ENCODE measurements at places on chromosomes 11 and 22.

GRCh38 chr11:120182372-120182771 is 28.5 kb upstream of the OAF start:
- DNase-seq, result no peak

DNA sequence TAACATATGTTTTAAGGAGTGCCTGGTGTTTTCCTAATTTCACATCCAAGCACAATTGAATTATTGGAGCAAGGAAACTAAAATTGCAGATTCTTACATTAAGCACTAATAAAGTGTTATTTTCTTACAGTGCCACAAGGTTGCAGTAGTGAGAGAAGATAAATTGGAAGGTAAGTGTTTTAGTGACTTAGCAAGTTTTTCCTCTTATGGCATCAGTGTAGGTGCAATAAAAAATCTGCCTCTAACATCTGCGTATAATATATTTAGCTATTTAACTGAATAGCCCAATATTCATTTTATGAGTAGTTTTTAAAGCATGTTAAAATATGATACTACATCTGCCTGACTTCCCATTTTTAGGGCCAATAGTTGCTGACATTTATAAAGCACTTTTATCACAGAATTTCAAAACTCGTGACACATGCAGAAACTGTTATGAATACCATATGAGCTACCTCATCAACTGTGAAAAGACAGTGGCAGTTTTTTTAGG is 19.0 kb downstream of the POLD3 start:
- DNase-seq, result no peak

DNA sequence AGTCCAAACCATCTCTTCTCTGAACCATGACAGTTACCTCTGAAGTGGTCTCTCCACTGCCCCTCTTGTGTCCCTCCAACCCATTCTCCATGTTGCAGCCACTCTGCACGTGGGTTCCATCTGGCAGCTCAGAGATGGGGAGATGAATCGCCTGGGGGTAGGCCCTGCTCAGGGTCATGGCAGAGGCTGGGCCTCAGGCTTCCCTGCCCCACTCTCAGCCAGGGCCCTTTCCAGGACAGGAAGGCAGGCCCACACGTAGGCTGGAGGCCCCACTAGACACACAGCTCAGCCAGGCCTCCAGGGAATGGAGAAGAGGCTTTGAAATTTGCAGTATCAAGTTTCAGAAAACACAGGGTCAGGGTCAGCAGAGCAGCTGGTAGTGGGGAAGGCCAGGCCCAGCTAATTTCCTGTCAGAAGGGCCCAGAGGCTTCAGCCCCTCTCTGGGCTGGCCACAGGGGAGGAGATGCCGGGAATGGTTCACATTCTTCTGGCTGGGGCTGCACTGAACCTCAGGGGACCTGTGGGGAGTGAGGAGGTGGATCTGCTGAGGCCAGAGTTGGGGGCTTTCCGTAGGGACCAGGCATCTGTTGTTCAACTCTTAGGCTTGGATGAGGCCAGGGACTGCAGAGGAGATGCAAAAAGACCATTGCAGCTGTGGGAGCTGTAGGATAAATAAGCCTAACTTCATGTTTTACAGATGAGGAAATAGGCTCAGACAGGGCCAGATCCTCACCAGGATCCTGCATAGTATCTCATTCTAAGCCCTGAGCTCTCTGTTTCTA is 101.6 kb downstream of the SWAP70 start:
- DNase-seq, result no peak

GRCh38 chr11:78277314-78277994 is 88.7 kb downstream of the USP35 start:
- DNase-seq, result no peak

DNA sequence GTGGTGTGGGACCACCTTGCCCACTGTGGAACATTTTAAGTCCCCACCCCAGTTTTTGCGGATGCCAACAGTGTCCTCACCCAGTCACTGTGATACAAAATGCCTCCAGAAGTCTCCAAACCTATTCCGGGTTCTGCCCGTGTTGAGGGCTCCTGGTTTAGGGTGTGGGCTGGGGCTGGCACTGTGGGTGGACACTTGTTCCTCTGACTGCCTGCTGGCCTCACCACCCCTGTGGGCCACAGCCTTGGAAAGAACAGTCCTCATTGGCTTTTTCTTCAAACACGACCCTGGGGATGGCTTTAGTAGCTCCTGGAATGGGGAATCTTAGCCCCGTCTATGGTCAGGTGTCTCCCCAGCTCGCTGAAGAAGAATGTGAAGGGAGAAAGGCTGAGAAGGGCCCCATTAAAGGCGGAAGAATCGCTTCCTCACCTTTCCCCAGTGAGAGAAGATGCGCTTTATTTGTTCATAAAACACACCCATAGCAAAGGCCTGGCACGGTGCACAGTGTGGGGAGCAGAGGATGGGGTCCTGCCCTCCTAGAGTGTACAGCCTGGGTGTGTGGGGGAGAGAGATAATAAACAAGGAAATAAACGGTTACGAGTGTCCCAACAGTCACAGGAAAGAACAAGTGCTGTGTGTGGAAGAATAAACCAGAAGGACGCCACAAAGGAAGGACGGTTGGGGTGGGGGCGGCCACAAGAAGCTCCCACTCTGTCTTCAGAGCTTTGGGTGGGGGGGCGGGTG is 91.6 kb upstream of the SLC22A12 start:
- DNase-seq, result no peak

DNA sequence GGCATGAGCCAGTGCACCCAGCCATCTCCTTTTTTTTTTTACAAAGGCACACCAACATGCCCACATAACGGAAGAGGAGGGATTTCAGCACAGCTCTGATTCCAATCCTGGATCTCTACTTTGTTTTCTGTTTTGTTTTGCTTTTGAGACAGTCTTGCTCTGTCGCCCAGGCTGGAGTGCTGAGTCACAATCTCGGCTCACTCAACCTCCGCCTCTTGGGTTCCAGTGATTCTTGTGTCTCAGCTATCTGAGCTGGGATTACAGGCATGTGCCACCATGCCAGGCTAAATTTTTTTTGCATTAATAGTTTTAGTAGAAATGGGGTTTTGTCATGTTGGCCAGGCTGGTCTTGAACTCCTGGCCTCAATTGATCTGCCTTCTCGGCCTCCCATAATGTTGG is 28.1 kb downstream of the VSTM5 start:
- DNase-seq, result no peak

- DNase-seq, result no peak
These were observed 741.1 kb downstream of the NELL1 start for GRCh38 chr11:21410513-21410912.

- no peak for DNase-seq
These were observed 32.1 kb upstream of the GNB1L start for GRCh38 chr22:19886605-19887255.
